ENCODE measurements at places on chromosomes 3 and 15.

DNA sequence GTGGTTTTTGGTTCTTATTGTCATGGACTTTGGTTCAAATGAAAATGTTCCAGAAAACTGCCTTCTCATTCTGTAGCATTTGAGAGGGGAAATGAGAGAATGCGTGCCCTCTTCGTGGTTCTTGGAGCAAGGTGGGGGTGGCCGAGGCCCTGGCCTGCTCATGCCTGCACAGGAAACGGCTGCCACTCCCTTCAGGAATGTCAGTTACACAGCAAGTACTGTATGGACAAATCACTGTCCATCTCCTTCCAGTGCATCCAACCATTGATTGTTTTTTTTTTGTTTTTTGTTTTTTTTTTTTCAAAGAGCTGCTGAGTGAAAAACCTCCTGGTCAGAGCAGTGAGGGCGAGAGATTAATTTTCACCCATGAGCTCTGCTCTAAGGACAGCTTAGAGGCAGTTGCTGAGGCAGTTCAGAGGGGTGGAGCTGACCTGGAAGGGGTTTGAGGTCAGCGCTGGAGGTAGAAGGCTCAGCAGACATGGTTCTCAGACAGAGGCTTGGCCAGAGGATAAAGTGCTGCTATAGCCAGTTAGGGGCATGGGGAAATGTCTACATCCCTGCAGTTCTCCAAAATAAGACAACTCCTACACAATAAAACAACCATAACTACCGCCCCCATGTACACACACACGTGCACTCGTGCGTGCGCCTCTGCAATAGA lies 20.2 kb upstream of the KIF23 start:
- DNase-seq = no peak

DNA sequence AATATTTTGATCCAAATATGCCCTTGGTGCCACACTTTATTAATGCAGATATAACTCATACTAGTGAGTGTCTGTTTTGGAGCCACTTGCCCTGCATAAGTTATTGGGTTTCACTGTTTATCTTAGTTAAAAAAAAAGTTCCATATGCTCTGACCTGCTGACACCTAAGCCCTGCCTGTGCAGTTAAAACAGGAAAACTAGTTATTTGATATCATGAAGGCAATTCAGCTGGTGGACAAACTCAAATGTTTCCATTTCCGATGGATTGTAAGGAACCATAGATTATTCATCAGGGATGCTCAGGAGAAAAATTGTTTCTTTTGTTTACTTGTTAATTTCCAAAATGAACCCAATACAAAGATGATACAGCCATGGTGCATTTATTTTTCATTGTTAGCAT lies 68.3 kb downstream of the NR2F2 start:
- DNase-seq = no peak

GRCh38 chr3:53303957-53304356 lies 43.4 kb downstream of the DCP1A start:
- no peak for DNase-seq

DNA sequence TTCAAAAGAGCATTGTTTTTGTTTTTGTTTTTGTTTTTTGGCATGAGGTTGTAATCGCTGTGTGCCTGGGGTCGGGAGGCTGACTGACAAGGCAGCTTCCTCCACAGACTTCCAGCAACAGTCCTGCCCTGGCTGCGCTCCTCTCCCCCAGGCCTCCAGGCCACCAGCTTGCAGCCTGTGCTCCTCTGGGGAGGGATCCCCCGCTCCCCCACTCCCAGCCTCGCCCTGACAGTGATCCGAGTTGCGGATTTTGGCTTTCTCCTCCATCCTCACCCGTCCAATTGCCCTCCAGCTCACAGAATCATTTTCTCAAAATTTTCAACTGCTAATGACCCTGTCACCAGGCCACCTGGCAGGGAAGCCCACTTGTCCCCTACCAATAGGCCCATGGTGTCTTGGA lies 36.5 kb upstream of the PCSK6 start:
- no peak for DNase-seq

DNA sequence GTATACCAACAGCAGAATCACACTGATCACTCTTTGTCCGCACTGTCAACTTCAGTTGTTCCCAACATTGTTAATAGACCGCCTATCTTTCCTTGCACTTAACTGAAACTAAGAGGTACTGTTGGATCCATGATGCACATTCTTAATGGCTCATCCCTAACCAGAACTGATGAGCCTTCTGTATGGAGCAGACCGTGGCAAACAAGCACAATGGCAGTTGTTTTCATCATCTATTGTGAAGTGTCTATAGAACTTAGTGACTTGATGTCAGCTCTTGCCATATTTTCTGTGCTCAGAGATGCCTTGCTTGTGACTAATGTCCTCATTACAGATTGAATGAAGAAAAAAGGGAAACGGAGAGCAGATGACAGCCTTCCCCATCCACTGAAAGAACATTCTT lies 347.4 kb downstream of the NLGN1 start:
- no peak for DNase-seq

GRCh38 chr3:63228677-63229076 lies 49.4 kb upstream of the SYNPR start:
- DNase-seq = no peak

DNA sequence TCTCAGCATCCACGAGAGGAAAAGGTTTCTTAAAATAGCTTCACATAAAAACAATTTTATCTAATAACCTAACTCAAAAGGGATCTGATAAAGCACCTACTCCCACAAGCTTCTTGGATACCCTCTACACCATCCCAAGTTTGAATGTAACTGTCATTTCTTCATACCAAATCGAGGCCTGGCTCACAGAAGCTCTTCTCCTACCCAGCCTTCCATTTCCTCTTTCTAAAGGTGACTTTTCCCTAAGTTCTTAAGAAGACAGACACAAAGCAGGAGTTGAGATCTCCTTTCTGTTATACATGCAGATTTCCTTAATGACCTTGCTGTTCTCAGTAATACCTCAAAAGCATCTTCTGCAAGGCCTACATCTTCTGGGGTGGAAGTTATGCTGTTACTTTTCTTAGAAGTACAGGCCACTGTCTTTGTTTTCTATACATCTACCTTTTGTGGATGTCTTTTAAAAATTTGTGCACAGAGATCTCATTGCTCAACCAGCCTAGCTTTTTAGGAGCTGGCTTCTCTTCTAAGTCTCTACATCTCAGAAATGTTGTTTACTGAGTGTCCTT lies 3.4 kb upstream of the LRRIQ4 start:
- DNase-seq = no peak

GRCh38 chr3:68408626-68409025 lies 523.7 kb downstream of the TAFA4 start:
- no peak for DNase-seq

DNA sequence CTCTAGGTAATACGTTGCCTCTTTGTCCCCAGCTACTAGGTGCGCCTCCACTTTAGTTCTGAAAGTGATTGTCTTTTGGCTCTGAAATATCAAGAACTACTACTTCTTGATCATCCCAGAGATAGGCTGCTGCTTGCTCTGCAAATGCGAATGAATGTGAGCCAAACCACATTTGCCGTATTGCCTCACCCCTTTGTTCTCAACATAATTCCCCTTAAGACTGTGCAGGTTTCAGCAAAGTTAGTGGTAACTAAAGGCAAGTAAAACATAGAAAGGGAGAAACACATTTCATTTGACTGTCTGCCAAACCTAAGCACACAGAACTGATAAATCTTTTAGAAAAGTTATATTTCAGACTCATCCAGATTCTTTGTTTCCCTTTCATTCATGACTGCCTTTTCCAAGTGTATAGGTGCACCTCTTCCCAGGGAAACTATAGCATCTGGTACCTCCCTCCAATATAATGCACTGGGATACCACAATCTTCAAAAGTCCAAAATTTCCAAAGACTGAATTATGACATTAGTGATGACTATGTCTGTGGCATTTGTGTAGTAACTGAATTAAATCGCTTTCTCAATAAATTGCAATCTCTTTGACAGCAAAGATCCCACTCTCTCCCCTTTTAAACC lies 720.6 kb upstream of the CBLB start:
- peak; percentile 84 for DNase-seq

DNA sequence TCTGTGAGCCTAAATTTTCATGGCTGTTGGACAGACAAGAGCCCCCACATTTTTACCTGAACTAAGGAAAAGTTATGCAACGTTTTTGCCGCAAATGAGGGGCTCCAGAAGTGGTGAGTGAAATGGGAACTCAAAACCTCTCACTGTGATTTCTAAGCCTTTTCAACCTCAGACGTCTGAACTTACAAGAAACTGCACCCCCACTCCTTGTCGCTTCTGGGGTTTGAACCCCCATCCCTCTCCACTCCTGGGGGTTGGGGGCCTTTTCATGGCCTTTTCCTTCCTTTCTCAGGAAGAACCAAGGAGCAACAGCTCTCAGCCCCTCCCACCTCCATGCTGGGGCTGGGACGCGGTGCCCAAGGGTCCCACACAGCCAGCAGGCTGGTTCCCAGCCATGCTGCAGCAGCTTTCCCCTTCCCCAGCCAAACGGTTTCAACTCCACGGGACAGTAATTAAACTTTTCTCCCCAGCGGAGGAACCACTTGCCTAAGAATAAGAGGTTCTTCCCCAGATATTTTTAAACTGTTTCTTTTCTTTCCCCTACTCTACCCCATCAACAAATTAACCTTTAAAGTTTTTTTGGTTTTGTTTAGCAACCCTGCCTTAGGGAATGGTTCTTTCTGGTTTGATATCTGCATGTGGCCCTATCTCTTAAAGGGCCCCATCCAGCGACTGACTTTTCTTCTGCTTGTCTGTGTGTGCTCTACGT lies 387.6 kb upstream of the CBLB start:
- no peak for DNase-seq

GRCh38 chr3:100448079-100448478 lies 44.3 kb upstream of the TMEM45A start:
- DNase-seq = no peak

DNA sequence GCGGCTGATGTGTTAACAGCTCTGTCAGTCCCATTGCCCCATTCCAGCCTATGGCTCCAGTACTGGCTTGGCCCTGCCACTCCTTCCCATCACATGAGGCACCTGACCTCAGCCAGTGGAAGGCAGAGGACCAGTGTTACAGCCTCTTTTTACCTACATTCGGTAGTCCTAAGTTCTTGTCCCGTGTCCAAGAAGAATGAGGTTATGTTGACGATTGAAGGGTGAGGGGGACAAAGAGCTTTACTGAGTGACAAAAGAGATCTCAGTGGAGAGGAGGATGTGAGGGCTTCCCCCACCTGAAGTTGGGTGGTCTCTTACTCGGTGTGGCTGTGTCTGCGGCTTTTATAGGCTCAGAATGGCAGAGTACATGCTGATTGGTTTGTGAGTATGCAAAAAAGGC lies 7.3 kb upstream of the MPI start:
- no peak for DNase-seq
